ENCODE measurements at places on chromosomes 7 and 10.

DNA sequence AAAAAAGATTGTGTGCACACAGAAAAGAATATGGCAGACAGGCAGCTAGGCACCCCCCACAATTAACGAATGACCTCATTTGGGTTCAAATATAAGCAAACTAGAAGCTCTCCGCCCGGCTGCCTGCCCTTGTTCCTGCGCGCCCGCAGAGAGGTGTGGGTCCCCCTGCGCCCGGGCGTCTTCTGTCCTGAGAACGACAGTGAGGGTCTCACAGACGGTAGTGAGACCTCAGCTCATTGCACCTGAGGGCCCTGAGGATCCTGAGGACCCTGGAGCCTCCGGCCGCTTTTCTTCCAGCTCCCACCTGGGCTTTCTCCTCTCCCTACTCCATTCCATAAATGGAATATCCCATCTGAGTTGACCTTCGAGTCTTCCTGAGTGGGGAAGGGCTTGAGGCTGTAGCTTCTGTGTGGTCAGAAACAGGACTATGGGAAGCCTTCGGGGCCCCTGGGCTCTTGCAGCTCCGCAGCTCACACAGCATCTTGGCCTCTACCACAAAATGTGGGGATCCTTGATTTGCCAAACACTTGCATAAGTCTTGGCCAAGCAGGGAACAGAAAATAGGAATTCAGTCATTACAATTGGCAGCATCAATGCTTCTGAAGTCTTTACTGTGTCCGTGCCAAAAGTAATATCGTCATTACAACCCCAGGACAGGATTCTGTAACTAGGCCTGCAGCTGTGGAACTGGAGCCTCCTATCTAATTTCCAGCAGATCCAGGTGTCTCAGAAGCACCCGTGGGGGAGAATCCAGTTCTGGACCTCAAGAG lies 43.8 kb downstream of the JAKMIP3 start:
- DNase-seq: no peak

DNA sequence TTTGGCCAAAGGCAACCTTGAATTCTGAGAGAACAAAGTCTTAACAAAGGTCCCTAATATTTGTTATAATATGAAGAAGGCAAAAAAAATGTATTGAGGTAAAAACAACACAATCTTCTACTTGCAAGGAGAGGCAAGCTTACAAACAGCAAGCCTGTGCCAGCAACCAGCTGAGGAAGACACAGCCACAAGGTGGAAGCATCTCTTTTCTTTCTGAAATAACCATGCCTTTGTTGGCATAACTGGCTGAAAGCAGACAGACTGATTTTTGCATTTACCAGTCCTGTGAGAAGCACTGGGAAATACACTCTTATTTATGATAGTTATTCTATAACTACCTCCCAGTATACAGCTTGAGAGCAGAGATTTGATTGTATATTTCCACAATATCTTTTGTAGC lies 292.0 kb downstream of the PHTF2 start:
- no peak for DNase-seq

DNA sequence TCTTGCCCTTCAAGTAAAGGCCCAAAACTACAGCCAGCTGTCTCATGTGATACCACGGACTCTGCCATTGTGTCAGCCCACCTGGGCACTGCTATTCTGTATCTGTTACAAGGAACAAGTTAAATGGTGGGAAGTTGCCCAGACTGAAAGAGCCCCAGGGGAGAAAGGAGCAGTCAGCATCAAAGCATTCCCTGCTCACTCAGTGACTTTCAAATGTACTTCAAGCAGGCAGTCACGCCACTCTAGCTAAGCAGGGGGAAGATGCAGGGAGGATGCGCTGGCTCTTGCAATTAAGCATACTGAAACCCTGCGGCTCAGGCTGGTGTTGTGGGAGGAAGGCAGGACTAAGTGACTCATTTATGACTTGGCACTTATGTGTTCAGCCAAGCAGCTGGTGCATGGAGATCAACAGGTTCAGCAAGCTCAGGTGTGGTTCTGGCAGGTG lies 1249.6 kb downstream of the TYW1 start:
- no peak for DNase-seq

DNA sequence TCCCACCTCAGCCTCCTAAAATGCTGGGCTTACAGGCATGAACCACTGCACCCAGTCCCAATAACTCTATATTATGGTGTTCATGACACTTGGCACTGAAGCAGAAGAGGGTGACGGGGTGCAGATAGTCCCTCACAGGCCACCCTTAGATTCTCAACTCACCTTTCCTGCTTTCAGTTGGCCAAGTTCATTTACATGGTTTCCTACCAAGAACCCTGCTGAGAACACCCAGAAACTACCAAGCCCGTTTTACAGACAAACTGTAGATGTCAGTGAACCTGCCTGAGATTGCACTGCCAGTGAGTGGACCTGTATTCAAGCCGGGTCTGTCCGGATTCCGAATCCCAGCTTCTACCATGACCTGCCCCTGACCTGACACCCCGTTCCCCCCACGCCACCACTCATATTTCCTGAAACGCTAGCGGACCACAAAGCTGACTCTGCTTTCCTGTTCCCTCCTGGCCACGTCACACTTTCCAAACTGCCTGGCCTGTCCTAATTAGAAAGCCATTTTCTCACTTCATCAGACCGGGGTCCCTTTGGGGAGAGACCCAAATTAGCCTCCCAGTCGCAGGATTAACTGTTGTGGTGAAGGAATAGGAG lies 17.3 kb downstream of the GRID2IP start:
- DNase-seq: no peak

DNA sequence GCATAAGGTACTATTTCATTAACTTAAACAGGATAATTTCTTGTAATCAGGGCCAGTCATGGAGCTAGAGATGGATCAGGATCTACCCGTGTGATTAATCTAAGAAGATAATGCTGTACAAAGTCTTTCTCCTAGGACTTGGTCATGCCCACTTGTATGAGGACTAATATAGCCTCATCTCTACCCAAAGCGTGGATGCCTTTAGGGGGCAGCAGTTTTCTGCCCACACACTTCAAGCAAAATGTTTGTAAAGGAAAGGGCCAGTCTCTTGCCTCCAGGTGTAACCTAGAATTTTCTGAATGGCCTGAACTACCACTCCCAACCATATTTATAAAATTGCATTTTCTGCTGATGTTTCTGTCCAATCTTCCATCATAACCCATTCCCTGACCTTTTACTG lies 764.0 kb upstream of the IGFBP3 start:
- no peak for DNase-seq

DNA sequence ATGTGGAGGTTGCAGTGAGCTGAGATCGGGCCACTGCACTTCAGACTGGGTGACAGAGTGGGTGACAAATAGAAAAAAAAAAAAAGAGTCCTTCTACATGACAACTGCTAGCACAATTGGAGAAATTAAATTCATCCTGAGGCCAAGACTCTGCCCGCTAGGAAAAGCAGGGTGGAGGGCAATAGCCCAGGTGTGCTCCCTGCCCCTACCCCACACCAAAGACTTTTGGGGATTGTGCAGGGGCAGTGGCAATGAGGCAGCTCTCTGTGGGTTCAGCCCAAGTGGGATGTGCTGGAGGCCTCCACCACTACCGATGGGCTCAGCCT lies 61.3 kb downstream of the TMEM209 start:
- DNase-seq: no peak

DNA sequence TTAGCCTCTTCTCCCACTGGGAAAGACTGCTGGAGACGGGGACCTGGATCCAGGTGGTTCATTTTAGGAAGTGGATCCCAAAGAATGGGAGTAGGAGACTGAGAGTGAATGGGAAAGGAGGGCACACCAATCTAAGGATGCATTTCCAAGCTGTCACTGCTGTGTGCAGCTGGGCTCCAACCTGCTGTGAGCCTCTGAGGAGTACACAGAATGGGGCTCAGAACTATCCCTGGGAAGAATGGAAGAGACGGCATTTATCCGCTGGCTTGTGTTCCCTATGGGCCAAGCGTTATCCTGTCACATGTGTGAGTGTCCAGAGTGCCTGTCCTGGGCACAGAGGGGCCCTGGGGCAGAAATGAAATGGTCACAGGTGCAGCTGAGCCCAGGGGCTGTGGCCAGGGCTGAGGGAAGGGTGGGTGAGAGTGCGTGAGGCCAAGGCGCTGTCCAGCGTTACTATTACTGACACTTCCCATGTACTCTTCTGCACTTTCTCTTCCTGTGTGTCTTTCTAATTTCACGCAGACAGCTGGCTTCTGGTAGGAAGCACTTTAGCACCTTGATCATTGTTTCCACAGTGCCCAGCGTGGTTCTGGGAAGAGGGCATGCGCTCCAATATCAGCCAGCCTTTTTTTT lies 35.4 kb upstream of the PODXL start:
- DNase-seq: no peak

DNA sequence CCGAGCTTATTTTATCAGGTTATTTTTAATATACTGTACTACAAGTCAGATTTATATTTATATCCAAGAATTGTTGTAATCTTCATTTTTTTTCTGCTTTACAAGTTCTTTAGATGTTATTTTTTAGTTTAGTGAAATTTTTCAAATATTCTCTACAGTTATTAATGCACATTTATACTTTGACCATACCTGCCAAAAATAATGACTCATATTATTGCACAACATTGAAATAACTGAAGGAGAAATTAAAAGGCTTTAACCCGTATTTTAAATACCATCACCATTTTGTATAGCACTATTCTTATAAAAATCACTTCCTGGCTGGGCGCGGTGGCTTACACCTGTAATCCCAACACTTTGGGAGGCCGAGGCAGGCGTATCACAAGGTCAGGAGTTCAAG lies 278.5 kb downstream of the BICC1 start:
- DNase-seq: no peak

DNA sequence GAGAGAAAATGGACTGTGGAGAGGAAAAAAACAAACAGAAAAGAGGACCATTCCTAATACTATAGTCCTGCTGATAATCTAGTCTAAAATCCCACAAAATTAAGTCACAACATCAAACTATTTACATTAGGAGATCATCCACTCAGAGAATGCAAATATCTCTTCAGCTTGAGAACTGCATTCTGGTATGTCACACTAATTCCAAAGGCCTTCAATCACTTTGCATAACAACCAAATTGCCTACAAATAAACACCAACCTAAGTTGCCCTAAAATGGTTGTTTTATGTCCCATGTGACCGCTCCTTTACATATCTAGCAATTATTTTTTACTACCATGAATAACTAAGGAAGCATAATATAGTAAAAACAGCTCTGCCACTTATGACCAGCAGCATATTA lies 264.3 kb downstream of the CACNA2D1 start:
- DNase-seq: no peak

DNA sequence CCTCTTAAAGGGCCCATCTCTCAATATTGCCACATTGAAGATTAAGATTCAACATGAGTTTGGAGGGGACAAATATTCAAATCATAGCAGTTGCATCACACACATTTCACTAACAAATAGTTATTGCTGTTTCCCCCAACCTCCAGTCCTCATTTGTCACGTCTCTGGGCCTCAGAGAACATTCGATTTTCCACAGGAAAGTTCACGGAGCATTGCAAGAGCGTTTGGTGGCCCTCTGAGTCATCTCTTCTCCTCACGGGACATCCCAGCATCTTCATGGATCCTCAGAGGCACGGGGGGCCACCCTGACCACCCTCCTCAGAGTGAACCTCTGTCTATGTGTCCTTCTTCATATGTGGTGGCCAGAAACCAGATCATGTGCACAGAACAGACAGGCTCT lies 50.3 kb upstream of the CHST15 start:
- no peak for DNase-seq

DNA sequence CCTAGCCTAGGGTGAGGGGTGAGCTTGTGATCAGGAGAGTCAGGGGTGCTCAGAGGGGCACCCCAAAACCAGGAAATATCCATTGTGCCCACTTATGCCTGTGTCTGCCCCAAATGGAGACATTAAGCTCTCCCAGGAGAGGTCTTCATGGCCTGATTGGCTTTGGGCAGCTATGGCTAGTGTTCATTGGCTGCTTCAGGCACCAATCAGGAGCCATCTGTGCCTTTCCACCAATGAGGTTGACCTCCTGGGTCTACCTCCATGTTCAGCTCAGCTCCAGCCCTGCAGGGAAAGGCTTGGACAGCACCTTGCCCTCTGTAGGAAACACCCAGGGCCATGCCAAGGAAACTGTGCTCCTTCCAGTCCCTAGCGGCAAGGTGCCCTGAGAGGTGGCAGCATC lies 23.9 kb upstream of the HSPB1 start:
- no peak for DNase-seq

- DNase-seq: no peak
Observed at GRCh38 chr7:157979636-157980340, 607.8 kb downstream of the PTPRN2 start.

DNA sequence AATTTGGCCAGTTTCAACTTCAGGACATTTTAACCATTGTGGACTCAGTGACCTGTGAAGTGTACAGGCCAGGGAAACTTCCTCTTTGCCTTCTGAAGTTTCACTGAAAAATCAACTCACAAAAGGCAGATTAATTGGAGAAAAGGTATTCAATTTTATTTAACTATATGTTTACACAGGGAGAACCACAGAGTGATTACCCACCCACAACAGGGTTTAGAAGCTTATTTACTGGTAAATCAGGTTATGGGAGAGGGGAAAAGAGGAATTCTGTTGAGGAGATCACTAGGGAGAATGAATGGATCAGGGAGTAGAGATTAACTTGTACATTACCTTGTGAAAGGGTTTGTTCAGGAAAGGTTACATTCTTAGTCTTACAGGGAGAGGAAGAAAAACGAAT lies 1.7 kb upstream of the AKR1D1 start:
- no peak for DNase-seq

- no peak for DNase-seq
Observed at GRCh38 chr10:11934262-11934661, 108.3 kb downstream of the UPF2 start.

DNA sequence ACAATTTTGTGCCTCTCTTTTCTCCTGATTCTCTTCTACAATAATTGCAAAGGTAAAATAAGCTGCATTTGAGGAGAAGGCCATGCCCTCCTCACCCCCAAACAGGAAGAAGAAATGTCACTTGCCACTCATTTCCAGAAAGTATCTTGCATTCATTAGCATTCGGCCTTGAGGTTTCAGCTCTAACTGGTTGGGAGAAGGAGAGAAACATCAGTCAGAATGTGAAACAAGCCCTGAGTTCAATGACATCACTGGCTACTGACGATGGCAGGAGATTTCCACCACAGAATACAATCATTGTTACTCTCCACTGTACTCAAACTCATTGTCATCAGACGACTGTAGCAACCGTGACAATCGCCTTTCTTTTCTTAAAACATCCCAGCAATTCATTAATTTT lies 72.8 kb downstream of the PRKCQ start:
- no peak for DNase-seq

DNA sequence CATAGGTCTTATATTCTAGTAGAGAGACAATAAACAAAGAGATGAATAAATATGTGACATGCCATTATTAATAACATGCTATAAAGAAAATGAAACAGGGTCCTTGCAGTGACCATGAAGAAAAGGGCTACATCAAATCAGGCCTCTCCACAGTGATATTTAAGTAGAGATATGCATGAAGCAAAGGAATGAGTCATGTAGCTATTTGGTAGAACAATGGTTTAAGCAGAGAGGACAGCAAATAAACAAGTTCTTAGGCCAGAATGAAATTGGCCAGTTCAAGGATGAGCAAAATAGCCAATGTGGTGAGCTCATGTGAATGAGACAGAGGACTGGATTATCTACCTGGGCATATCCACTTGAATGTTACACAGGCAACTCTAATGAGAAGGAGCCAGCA lies 172.2 kb upstream of the FERD3L start:
- DNase-seq: no peak
